ENCODE measurements at places on chromosomes 4 and X. TPM values are rescaled to one million over a fixed set of nuclear protein-coding genes. Genes with fewer than 3 reads are reported as not detected.

RGN gene
- polyA plus RNA-seq, result not detected

AMOT gene
- 2.1 TPM for polyA plus RNA-seq

C4orf36 gene
- polyA plus RNA-seq, result 0.35 TPM

LRIT3 gene
- polyA plus RNA-seq, result not detected

DUX4 gene
- polyA plus RNA-seq, result not detected

MAGEB10 gene
- polyA plus RNA-seq, result not detected

FAAH2 gene
- 3.6 TPM for polyA plus RNA-seq

MTNR1A gene
- 1.6 TPM for polyA plus RNA-seq

GLOD5 gene
- polyA plus RNA-seq, result 10.8 TPM

SPOCK3 gene
- not detected for polyA plus RNA-seq

XK gene
- polyA plus RNA-seq, result 8.1 TPM

TEX13C gene
- not detected for polyA plus RNA-seq

TLL1 gene
- 0.60 TPM for polyA plus RNA-seq

BTC gene
- 1.8 TPM for polyA plus RNA-seq

CTAG1B gene
- not detected for polyA plus RNA-seq

RPS6KA6 gene
- 1.8 TPM for polyA plus RNA-seq

TNIP3 gene
- polyA plus RNA-seq, result not detected

RHOXF2B gene
- not detected for polyA plus RNA-seq

ARSJ gene
- 1.1 TPM for polyA plus RNA-seq

RTL3 gene
- polyA plus RNA-seq, result under 0.01 TPM

IL9R gene
- polyA plus RNA-seq, result 1.1 TPM

GC gene
- not detected for polyA plus RNA-seq

CABS1 gene
- polyA plus RNA-seq, result not detected

PPP4R3C gene
- not detected for polyA plus RNA-seq

HS3ST1 gene
- polyA plus RNA-seq, result 3.6 TPM

COPS4 gene
- 28.9 TPM for polyA plus RNA-seq

EFHC2 gene
- 3.0 TPM for polyA plus RNA-seq

HS6ST2 gene
- 0.79 TPM for polyA plus RNA-seq

ANAPC4 gene
- 18.7 TPM for polyA plus RNA-seq

CTSO gene
- polyA plus RNA-seq, result 5.4 TPM

KCNIP4 gene
- polyA plus RNA-seq, result 0.79 TPM

TMPRSS11A gene
- polyA plus RNA-seq, result not detected

ANXA10 gene
- polyA plus RNA-seq, result not detected

HAND2 gene
- 0.46 TPM for polyA plus RNA-seq

DMP1 gene
- polyA plus RNA-seq, result not detected

NXF2 gene
- not detected for polyA plus RNA-seq

ADAM29 gene
- polyA plus RNA-seq, result not detected

TGIF2LX gene
- not detected for polyA plus RNA-seq

LIMCH1 gene
- polyA plus RNA-seq, result 0.46 TPM

ATP2B3 gene
- polyA plus RNA-seq, result 0.26 TPM
